ENCODE measurements at places on chromosomes 6 and 20.
A peak's percentile ranks its signal among the peaks of the same experiment; 100 is the strongest.

DNA sequence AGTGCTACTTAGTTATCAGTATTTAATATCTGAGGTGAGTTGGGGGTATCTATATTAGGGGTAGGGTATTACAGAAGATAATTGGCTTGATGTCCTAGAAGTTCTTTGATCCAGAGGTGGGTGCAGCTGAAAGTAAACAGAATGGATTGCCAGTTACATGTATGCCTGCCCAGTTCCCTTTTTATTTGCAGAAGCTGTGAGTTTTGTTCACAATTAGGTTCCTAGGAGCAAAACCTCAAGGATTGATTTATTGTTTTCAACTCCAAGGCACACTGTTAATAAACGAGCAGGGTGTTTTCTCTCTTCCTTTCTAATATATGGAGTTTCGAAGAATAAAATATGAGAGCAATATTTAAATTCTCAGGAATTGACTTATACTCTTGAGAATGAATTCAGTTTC lies 129.0 kb downstream of the SULF2 start:
- no peak for DNase-seq

DNA sequence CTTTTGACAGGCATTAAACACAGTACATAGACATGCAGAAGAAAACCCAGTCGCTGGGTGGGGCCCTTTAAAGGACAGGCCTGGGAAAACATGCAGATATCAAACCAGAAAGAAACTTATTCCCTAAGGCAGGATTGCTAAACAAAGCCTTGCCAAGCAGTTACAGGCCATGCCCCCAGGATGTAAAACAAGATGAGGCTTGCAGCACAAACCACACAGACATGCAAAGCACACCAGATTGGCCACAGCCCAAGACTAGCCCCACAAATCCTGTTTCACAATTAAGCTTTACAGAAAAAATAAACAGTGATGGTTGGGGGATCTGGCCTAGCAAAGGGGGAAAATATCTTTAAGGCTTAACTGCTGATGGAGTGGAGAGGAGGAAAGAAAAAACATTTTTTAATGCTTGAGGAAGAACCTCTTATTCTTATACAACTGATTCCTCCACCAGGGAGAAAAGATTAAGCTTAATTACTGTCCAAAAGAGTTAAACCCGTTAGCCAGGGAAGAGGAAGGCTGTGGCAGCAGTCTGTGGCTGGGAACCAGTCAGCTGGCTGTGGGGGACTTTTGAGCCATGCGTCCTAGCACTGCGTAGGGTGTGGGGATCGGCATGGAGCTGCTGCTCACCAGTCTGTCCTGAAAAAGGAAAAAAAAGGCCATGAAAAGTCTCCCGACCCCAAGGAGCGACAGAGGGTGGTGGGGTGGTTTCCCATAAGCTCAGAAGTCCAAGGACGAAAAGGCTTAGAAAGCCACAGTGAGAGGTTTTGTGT lies 28.4 kb downstream of the COL19A1 start:
- no peak for DNase-seq

DNA sequence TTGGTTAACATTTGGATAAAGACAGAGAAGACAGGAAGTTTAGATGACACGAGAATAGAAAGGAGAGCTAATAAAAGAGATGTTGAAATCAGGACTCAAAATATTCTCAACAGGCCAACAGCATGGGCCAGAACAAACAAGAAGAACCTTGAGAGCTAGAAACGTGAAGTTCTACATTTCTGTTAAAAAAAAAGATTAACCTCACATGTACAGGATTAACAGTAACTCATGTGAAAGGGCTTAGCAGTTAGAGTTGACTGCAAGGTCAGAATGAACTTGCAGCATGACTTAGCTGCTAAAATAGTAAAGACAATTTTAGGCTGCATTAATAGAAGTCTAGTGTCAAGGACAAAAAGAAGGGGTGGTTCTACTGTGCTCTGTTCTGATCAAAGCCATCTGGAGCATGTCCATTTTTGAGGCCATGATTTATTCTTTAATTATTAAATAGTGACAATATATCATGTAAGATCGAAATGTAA lies 331.1 kb upstream of the HSF2 start:
- DNase-seq = no peak

- DNase-seq = peak; percentile 37
Measured at GRCh38 chr6:68876792-68877493, 241.9 kb downstream of the ADGRB3 start.

DNA sequence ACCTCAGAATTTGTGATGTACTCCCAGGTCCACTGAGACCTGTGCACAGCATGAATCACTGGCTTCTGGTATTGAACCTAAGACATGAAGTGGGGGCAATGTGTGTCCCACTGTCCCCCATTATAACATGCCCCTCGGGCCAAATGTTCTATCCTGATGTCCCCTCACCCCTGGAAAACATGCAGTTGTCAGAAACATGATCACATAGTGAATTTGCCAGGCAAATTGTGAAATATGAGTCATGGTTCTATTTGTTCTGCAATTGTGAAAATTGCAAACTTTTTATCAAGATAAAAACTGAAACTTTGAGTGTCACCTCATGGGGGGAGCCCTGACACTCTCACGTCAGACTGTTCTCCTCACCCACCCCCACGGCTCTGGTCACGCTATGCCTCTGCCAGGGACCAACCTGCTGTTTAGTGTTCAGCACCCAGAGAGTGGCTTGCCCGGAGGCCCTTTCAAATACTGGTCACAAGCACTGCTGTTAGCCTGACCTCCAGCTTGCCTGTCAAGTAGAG lies 305.3 kb downstream of the CLIC5 start:
- DNase-seq = no peak

DNA sequence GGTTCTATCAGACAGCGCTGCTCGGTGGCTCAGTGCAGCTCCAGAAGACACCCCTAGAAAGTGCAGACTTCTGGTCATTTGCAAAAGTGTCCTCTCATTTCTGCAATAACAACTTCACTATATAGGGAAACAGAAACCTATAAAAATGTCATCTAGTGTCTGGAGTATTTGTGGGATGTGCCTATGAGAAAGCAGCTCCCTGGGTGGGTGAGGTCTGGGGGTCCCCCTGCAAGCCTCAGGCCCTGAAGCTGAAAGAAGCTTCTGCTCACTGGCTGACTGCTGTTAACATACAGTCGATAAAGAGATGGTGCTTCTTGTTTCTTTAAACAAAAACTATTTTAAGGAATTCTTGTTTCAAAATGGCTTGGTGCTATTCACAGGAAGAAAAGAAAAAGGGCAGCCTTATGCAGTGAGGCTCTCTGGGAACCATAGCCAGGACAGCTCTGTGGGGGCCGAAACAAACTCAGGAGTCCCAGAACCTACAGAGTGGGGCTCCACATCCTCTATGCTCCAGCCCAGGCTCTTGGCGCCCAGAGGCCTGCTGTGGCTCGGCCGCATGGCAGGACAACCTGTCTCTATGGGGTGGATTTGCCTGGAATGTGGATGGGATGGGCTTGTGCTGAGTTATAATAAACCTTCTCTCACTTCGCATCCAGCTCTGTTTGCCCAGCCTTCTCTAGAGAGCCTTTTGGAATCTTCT lies 109.7 kb downstream of the BANF2 start:
- DNase-seq = no peak

DNA sequence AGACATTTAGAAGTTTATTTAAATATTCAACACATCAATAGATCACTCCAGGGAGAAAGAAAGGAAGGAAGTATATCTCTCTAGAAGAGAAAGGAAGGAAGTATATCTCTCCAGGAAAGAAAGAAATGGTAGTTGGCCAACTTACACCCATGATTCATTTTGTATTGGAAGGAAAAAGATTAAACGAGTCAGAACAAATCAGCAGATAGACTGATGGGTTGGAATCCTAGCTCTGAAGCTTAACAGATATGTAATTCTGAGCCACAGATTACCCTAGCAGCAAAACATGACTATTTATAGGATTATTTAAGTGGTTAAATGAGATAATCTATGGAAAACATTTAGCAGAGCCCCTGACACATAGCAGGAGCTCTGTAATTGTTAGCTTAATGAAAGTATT lies 27.1 kb downstream of the COL12A1 start:
- DNase-seq = no peak

DNA sequence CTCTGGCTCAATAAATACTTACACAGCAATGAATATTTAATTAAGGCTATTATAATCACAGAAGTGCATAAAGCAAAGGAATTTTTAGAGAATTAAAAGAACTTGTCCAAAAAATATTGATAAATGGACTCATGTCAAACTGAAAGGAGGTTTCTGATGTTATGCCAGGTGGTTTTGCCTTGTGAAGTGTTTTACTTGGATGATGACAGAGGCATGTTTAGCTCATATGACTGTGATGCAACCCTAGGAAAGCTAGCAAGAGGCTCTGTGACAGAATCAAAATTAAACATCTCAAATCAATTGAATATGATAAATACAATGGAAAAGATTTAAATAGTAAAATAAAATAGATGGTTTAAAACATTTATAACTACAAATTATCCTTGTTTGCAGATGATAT lies 137.3 kb downstream of the TMEM200A start:
- DNase-seq = no peak

DNA sequence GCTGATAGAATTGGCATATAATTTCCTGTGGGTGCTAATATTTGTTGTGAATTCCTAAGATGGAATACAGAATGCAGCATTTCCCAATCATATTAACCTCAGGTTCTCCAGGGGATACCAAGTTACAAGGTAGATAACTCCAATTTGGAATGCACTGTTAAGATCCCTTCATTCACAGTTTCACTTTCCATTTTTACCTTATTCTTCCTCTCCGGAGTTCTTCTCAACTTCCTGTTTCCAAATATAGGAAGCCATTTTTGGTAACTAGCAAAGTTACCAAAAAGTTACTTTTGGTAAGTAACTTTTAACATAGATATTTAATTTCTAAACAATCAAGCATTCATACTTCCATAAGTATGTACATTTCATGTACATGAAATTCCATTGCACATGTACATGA lies 63.5 kb upstream of the PHACTR2 start:
- DNase-seq = no peak

DNA sequence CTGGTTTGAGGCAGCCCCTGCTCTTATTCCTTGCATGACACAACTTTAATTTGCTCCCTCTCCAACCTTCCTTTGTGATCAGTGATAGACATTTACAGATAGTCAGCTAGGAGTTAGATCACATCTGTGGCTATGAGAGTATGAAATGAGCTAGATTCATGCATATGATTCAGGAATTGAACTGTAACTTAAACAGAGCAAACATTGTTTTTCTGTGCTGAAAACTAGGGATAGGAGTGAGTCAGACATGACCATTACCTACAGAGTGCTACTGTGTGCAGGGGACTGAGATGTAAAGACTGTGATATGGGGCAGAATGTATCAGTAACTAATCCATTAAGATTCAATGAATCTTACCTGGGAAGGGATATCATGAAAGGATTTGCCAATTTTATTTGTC lies 279.4 kb upstream of the SPTLC3 start:
- DNase-seq = no peak

- DNase-seq = no peak
Measured at GRCh38 chr6:132612449-132613108, 11.5 kb downstream of the TAAR2 start.

DNA sequence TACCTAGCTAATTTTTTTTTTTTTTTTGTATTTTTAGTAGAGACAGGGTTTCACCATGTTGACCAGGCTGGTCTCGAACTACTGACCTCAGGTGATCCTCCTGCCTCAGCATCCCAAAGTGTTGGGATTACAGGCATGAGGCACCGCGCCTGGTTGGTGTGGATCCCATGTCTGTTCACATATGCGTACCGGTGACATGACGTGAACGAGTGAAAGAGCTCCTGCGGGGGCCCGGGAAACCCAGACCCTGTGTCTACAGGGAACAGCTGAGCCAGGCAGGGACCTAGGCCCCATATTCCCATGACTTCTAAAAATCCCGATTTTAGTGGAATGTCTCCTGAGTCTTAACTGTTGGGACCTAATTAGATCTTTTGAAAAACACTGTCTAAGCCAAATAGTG lies 33.1 kb downstream of the VSTM2L start:
- no peak for DNase-seq

DNA sequence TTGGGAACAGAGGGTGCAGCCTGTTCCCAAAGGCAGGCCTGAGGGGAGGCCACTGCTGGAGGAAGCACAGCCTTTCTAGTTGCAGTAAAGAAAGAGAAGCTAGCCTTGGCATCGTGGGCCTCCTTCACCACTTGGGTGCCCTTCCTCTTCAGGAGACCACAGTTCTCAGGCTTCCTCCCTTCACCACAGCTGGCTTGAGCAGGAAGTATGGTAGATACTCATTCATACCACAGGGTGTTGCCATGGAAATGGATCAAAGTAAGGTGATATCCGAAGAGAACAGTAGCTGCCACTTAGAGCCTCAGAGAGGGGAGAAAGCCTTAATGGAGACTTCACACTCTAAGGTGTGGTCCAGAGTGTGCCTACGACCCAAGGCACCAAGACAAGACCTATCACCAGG lies 120.4 kb upstream of the RIPOR2 start:
- peak; percentile 56 for DNase-seq

GRCh38 chr6:112150363-112150762 lies 63.0 kb downstream of the FAM229B start:
- DNase-seq = no peak

GRCh38 chr6:157561414-157561790 lies 180.4 kb downstream of the ZDHHC14 start:
- no peak for DNase-seq

- DNase-seq = no peak
Measured at GRCh38 chr6:34070315-34071135, 75.4 kb downstream of the GRM4 start.

- no peak for DNase-seq
Measured at GRCh38 chr6:41657131-41658094, 19.1 kb downstream of the MDFI start.

- DNase-seq = no peak
Measured at GRCh38 chr6:14729129-14729871, 516.6 kb upstream of the JARID2 start.

- no peak for DNase-seq
Measured at GRCh38 chr6:158290659-158291058, 21.6 kb upstream of the TULP4 start.

DNA sequence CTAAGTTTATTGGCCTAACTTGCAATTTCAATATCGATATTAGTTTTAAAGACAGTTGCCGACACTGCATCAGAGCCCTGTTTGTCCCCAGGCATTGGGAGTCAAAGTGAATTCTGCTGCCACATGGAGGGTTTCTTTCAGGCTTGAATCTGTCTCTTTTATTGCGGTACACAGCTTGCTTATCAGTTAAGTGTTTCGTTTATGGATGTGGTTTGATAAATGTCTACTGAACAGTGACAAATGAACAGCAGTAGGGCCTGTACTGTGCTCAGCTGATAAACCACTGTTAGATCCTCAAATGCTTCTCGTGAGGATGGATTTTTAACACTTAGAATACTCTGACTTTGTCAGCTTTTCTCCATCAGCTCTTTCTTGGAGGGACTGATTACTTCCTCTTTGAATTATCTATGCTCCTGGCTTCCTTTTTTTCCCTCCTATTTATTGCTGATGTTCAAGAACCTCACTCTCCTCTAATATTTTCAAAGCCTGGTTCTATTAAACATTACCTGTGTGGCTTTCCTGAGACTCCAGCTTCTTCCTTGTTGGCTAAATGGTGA lies 240.8 kb downstream of the PLCB1 start:
- DNase-seq = peak; percentile 81

DNA sequence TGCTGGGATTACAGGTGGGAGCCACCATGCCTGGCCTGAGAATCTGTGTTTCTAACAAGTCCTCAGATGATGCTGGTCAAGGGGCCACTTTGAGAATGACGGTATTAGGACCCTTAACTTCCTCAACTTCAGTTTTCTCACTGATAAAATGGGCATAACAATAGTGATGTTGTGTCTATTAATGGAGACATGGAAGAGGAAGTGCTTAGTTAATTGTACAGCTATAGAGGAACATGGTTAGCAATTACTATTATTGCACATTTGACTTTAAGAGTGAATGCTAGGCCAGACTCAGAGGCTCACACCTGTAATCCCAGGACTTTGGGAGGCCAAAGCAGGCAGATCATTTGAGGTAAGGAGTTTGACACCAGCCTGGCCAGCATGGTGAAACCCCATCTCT lies 12.7 kb downstream of the DPPA5 start:
- no peak for DNase-seq

- no peak for DNase-seq
Measured at GRCh38 chr6:166671434-166672081, 44.5 kb upstream of the RPS6KA2 start.
